ENCODE measurements at places on chromosomes 11 and 22.

DNA sequence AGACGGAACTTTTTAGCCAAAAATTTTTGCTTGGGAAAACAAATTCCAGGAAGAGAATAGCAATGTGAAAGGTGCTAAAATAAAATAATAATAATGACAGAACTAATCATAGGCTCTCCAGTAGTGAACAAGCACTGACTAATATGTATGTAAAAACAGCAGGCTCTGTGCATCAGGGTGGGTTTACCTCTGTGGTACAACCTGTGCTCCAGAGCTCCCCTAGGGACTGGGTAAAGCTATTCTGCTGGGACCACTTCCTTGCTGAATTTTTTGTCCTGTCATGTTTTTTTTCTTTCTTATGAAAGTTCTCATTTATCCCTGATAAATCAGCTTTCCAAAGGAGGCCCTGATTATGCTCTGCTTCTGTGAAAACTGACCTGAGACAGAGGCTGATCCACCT lies 18.8 kb downstream of the LUZP2 start:
- DNase-seq = no peak

GRCh38 chr11:87849216-87849615 lies 326.0 kb downstream of the RAB38 start:
- DNase-seq = no peak

- no peak for DNase-seq
These were observed 59.2 kb downstream of the SYTL2 start for GRCh38 chr11:85751724-85752123.

GRCh38 chr11:14449302-14449714 lies 50.3 kb downstream of the COPB1 start:
- no peak for DNase-seq

DNA sequence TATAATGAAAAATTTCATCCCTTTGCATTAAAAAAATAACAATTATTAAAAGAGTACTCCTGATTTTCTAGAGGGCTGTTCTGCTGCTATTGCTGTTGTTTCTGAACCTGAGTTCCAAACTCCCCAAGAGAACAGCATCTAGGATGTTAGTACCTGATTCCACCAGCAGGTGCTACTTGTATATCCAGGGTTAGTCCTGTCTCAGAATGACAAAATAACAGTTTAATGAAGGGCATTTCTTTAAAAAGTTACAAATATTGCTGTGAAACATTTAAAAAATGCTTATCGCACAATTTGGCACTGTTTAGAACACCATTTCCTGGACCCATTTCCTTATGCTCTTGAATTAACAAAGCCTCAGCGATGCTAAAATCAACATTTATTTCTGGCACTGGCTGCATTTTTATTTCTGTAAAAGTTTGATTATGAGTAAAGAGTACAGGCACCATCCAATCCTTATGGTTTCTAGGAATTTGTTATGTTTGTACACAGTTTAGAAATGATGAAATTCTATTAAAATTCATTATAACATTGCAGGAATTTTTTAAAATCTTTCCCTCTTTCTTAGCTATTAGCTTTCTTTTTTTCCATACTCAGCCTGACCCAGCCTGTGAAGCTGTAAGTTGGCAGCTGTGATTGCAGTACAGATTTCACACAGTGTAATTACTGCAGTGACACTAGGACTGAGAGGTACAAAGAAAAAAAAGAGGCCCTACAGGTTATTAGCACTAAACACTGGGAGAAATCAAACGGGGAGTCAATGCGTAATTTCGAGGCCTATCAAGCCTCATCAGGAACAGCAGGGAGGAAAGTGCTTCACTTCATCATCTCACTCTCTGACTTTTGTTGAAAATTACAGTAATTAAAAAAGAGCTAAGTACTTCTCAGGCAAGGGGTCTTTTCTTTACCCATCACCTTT lies 208.8 kb downstream of the DCDC1 start:
- DNase-seq = no peak

- no peak for DNase-seq
These were observed 2.0 kb downstream of the RIC8A start for GRCh38 chr11:209275-210121.

- DNase-seq = no peak
These were observed 80.5 kb downstream of the TEAD1 start for GRCh38 chr11:12754582-12755234.

DNA sequence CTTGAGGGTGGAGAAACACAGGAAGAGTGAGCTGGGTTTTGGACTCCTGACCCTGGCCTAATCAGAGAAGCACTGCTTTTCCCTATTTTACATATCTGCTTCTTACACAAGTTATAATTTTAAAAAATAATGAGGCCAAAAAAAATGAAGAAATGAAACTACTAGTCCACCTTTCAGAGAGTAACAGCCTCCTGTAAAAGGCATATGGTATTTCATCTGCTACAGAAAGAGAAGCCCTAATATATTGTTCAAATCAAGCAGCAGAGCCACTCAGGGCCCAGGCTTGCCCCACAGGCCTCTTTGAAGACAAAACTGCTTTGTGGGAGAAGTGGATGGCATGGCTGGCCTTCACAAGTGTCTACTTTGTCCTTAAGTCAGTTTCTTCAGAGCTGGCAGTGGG lies 10.0 kb downstream of the DIXDC1 start:
- DNase-seq = no peak

- DNase-seq = no peak
These were observed 15.8 kb upstream of the OR51T1 start for GRCh38 chr11:4865855-4866254.

GRCh38 chr22:40499209-40499623 lies 128.8 kb downstream of the SGSM3 start:
- no peak for DNase-seq

DNA sequence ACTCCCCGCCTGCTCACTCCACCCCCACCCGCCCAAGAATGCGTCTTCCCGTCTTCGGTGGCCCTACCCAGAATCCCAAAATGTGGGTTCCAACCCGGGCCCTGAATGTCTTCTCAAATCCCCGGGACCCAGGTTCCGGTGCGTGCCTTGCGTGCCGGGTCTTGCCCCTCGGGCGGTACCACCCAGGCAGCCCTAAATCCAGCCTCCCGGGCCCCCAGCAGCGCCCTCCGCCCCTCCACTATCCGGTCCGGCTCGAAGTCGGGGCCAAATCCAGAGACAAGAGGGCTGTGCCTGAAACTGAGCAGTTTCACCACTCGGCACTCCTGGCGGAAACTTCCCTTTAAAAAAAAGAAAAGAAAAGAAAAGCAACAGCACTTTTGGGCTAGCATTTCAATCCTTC lies 16.3 kb upstream of the CCT8L2 start:
- no peak for DNase-seq

- DNase-seq = no peak
These were observed 10.2 kb downstream of the PACS1 start for GRCh38 chr11:66080055-66080817.

GRCh38 chr22:44479662-44480061 lies 18.4 kb downstream of the RTL6 start:
- no peak for DNase-seq

DNA sequence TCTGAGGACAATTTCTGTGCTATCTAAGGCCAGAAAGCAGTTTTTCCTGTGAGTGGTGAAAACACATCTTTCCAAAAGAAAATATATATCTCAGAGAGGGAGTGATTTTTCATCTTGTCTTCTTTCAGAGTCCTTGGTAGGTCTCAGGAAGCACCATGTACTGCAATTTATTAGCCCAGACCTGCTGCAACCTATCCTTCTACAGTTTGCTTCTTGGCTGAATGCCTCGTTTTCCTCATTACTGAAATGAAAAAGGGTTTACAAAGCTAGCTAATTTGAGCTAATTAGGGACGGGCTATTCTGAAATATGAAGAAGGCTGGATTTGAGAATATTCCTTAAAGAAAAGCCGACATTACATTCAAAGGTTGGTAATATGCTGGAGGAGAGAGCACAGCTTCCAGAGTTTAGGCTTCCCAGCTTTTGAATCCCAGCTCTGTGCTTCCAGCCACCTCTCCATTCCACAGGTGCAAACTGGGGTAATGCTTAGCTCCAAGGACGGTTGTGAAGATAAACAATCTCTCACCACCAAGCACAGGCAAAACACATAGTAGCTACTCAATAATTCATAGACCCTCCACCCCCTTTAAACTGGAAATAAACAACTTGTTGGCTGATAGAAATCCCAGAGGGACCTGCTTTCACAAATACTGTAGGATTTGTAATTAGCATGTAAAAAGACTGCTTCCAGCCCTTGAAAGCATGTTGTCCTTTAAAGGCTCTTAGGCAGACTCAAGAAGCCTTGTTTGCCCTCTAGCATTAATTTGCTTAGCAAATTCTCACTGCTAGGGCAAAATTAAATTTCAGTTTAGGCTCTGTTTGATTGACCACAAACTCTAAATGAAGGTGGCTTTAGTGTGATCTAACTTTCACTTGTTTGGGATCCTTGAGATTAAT lies 24.5 kb upstream of the SESN3 start:
- no peak for DNase-seq

- no peak for DNase-seq
These were observed 26.1 kb downstream of the INTS4 start for GRCh38 chr11:77968337-77968736.

DNA sequence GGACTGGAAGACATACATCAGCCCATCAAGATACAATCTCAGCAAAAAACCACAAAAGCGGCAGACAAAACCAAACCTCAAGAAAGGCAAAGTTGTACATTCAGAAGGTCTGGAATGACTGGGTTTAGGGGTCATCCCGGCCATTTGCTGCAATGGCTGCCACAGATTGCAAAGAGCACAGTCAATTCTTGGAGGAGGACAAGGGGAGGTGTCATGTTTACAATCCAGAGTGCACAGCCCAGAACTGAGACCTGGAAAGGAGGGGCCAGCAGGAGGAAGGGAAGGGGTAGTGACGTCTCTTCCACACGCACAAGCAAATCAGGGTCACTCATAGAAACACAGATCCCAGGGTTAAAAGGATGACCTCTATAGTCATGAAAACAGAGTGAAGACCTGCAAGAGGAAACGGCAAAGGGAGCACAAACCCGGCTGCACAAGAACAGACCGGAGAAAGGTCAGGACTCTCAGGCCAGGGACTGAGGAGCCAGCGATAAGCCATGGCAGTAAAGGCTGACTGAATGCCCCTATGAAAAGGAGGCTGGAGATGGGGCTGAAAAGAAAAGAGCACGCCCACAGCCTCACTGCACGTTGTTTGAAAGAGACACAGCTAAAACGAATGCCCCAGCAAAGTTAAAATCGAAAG lies 18.2 kb upstream of the MUC5AC start:
- DNase-seq = no peak

- no peak for DNase-seq
These were observed 94.7 kb downstream of the GGTLC2 start for GRCh38 chr22:22738959-22739585.

Measured in 8988T (cell line).